CD4-positive, CD25-positive, alpha-beta regulatory T cell (primary cell): ENCODE measurements at places on chromosomes 7 and 10. TPM values are rescaled to one million over a fixed set of nuclear protein-coding genes. Genes with fewer than 3 reads are reported as not detected.

DNA sequence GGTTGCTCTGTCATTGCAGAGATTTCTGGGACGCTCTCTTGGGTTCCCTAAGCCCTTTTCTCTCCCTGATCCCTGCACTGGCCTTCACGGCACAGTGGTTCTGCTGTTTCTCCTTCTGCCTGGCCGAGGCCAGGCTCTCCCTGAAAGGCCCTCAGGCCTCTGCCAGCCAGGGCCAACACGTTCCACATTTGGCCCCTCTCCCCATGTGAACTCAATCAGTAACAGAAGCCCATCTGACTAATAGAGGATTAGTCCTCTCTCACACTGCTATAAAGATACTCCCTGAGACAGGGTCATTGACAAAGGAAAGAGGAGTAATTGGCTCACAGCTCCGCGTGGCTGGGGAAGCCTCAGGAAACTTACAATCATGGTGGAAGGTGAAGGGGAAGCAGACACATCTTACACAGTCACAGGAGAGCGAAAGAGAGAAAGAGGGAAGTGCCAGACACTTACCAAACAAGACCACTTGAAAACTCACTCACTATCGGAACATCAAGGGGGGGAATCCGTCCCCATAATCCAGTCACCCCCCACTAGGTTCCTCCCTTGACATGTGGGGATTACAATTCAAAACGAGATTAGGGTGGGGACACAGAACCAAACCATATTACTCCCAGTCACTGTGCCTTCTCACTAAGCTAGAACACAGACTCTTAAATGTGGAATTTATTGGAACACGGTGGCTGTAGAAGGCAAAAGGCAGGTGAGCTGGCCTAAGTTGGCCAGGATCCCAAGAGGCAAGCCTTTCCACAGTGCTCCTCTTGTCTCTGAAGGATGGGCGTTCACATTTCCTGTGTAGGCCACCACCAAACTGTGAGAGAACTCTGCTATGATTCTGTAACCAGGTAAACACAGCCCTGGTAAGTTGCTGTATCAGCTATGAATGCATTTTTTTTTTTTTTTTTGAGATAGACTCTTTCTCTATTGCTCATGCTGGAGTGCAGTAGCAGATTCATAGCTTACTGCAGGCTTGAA, 8.8 kb downstream of the FZD8 start:
- DNase-seq = no peak
- H3K4me3 ChIP-seq = no peak overlapping the region
- H3K36me3 ChIP-seq = no peaks in the 10 kb centered on the region
- H3K27ac ChIP-seq = no peak overlapping the region
- no peaks in the 10 kb centered on the region for H3K4me1 ChIP-seq

DNA sequence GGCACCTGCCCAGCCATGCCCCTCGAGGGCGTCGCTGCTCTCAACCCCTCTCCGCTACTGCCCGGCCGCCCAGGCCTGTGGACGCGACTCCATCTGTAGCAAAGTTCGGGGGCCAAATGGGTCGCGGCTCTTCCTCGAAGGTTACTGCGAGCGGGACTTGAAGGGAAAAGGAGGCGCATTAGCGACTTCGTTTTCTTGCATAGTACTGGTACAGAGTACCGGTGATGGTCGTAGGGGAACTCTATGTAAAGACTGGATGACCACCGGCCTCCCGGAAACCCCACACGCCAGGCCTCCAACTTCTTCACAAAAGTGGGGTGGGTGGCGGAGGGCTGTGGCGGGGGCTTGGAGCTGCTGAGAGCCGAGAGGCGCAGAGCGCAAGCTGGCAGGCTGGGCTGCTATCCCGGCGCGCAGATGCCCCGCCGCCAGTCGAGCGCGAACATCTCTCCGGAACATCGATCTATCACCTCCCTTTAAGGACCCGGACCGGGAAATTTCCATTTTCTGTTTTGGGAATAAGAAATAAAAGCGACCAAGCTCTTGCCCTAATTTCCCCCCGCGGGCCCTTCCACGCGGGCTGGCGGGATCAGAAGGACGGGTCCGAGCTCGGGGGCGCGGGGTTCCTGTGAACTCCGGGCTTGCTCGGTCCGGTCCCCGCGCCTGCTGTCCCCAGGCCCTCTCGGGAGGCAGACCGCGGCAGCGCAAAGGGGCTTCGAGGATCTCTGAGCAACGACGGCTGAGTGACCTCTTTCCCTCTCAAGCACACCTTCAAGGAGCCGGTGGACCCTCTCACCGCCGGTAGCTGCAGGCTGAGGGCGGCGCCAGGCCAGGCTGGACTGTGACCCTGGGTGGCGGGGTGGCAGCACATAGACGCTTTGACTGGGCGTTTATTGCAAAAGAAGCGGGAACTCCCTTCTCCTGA, 12.2 kb upstream of the FEZF1 start:
- no peak overlapping the region for H3K27ac ChIP-seq
- DNase-seq = no peak
- H3K4me3 ChIP-seq = no peak overlapping the region
- no peaks in the 10 kb centered on the region for H3K4me1 ChIP-seq
- H3K36me3 ChIP-seq = no peaks in the 10 kb centered on the region
- peaks cover 13% of the 10 kb centered on the region for H3K27me3 ChIP-seq

DNA sequence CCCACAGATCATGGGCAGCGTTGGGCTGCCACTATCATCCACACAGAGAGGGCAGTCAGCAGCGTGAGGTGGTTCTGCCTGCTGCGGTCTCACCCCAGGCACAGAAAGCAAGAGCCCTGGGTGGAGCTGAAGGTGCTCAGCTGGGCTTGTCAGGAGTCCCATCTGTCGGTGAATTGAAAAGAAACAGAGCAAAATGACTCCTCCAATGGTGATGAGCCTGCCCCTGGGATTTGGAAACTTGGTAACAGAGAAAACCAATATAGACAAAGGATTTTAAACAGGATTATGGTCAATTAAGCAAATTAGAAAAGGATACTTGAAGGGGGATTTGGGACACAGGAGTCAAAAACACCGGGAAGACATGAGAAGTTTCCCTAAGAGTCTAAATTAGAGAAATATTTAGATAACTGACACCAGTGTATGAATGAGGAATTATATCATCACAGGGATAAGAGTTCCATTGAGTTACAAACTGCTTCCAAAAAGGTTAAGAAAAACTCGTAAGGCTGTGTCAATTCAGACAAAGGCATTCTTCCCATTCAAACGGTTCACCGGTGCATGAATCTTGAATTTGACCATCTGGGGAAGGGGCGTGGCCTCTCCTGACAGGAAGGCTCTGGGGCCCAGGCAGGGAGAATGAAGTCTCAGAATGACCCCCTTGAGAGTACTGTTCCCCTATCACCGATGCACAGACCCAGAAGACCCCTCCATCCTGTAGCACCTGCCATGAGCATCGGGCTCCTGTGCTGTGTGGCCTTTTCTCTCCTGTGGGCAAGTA, 70.0 kb upstream of the PRSS58 start:
- no peaks in the 10 kb centered on the region for H3K27me3 ChIP-seq
- peak overlapping the region; percentile 47 for H3K27ac ChIP-seq
- no peaks in the 10 kb centered on the region for H3K36me3 ChIP-seq
- peak overlapping the region; percentile 41 for H3K4me3 ChIP-seq
- DNase-seq = no peak

Gene COL26A1
- not detected for total RNA-seq

DNA sequence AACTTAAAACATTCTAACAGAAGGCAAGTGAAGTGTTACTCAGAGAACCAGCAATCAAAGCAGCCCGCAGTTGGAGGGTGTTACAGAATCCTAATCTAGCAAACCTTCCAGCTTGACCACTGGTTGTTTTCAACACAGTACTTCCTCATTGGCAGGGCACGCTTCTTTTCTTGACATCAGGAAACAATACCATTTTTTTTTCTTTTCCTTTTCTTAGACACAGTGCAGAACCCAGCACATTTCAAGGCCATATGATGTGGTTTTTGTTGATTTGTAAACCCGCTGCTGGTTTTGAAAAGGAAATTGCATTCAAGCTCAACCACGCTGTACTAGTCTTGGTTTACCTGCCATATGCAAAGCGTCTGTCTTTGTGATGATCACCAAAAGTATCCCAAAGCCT, 33.4 kb downstream of the RHOBTB1 start:
- H3K27ac ChIP-seq = no peak overlapping the region
- no peak for DNase-seq
- H3K4me3 ChIP-seq = no peak overlapping the region
- H3K4me1 ChIP-seq = no peaks in the 10 kb centered on the region

Gene MORN4
- 0.44 TPM for total RNA-seq

DNA sequence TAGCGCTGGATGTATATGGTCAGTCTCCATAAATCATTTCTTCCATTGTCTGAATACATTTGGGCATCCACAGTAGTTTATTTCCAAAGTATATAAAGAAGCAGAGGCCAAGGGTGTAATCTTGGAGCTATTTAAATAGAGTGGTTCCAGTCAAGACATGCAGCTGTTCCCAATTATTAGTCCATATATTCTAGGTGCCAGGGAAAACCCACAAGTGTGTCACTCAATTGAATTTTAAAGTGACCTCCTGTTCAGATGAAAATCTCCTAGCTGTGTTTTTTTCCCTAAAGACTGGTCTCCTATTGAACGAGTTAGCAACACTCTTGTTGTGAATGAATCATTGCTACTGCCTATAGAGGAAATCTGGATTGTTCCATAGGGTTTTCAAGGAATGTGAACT, 260.2 kb upstream of the BMPER start:
- no peak overlapping the region for H3K4me3 ChIP-seq
- H3K4me1 ChIP-seq = no peaks in the 10 kb centered on the region
- no peaks in the 10 kb centered on the region for H3K27me3 ChIP-seq
- H3K36me3 ChIP-seq = peaks cover 4% of the 10 kb centered on the region
- no peak for DNase-seq
